Glomerular endothelial cell (primary cell): ENCODE measurements at places on chromosomes 16 and 17. TPM values are rescaled to one million over a fixed set of nuclear protein-coding genes. Genes with fewer than 3 reads are reported as not detected.

The ACSM3 gene
- 22.0 and 68.4 TPM in 2 replicates for total RNA-seq

The EFCAB13 gene
- 3.2 and 5.3 TPM in 2 replicates for total RNA-seq

The CLDN9 gene
- total RNA-seq = not detected in 2 replicates

The PMFBP1 gene
- total RNA-seq = 0.12 TPM in 1 of 2 replicates, not detected in the other

The FNDC8 gene
- total RNA-seq = not detected in 2 replicates

The KRTAP9-6 gene
- not detected in 2 replicates for total RNA-seq

The SLC52A1 gene
- 0.10 TPM in 1 of 2 replicates, not detected in the other for total RNA-seq

The SEZ6L2 gene
- total RNA-seq = 6.9 and 9.8 TPM in 2 replicates

The PIMREG gene
- total RNA-seq = 2.8 and 8.2 TPM in 2 replicates

The LPO gene
- total RNA-seq = not detected in 2 replicates

The IRF8 gene
- 0.63 and 1.5 TPM in 2 replicates for total RNA-seq

The KRTAP4-3 gene
- not detected in 2 replicates for total RNA-seq

The IKZF3 gene
- not detected in 2 replicates for total RNA-seq

The ADAM11 gene
- 0.23 and 2.5 TPM in 2 replicates for total RNA-seq

The CLEC19A gene
- not detected in 2 replicates for total RNA-seq

The TEKT5 gene
- 0.10 and 0.12 TPM in 2 replicates for total RNA-seq

The PRDM7 gene
- not detected in 2 replicates for total RNA-seq
